Glomerular endothelial cell (primary cell): ENCODE measurements at places on chromosomes 6 and 20.

- no peak for DNase-seq
Measured at GRCh38 chr6:39330476-39330875, 8.0 kb upstream of the KCNK16 start.

DNA sequence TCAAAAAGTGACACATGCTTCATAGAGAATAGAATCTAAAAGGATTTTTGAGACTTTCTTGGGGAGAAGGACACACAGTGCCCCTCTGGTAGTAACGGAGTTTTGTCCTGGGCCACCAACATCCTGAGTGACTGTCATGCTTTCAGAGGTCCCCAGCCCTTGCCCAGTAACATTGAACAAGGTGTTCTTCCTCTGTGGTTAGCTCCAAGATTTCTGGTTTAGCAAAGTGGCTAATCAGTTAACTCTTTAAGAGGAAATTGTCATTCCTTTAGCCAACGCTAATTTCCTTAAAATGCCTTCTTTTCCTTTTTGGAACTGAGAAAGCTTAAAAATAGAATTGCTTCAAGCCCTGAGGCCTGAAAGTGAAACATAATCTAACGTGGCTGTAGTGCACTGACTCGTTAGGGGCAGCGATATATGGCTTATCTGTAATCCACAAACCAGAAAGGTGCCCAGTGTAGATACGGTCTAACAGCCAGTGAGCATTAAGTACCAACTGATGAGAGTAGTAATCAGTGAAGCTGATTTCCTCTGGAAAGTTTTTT is 7.8 kb downstream of the E2F3 start:
- DNase-seq = no peak

DNA sequence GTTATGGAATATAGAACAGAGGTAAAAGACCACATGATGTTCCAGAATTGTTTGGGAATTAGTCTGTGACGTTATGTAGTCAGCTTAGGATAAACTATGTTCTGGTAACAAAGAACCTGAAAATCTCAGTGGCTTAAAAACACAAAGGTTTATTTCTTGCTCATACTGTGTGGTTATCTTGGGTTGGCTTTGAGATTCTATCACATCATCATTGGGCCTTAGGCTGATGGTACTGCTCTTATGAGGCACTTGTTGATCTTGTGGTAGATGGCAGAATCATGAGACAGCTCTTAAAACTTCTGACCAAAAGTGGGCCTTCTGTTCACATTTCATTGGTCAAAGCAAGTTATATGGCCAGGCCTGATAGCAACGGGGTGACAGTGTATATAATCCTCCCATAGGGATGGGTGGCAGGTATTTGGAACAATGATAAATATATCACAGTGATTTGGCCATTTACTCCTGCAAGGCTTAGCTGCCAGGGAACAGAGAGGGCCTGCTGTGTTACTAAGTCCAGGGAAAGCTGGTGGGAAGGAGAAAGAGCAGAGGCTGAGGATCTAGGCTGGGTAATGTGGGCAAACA is 13.5 kb downstream of the DHX35 start:
- DNase-seq = no peak

- peak; percentile 27 for DNase-seq
Measured at GRCh38 chr6:112691289-112691688, 344.2 kb downstream of the RFPL4B start.

- no peak for DNase-seq
Measured at GRCh38 chr6:314377-314776, 22.1 kb downstream of the DUSP22 start.

DNA sequence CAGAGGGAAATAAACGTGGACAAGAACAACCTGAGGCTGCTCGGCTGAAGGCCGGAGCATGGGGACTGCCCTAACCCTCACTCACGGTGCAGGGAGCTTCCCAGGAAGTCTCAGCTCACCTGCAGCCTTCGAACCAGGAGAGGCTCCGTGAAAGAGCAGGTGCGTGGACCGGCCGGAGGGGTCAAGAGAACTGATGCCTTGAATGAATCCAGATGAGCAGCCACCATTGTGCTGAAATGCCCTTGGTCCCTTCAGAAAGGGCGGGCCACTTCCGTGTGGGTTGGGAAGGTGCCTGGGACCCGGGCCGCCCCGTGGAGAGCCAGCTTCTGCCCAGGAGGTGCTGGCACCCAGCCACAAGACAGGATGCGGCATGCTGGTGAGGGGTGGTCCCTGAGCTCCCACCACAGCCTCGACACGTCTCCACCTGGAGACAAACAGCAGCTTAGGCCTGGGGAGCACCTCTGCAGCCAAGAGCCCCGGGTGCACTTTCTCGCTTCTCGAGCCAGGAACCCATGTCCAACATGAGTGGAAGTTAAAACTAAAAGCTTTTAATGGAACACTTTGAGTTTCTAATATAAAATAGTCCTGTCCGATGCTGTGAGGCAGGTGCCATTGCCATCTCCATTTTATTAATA is 83.5 kb downstream of the TTLL2 start:
- no peak for DNase-seq

DNA sequence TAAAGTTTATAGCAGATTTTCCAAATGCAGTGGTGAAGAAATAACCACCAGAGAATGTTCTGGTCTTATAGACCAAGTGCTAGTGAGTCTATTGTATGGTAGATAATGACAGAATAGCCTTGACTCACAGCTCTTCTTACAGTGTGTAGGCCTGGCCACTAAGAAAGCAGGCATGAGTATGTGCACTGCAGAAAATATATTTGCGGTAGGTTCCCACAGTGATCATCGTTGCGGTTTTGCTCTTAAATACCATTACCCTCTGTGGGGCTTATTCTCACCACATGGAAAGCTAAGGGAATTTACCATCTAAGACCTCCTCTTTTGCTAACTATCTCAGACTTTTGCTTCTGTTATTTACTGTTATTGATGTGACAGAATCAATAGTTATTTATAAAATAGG is 212.3 kb upstream of the SYNDIG1 start:
- DNase-seq = no peak

- no peak for DNase-seq
Measured at GRCh38 chr6:106525882-106526275, 103.4 kb downstream of the RTN4IP1 start.

DNA sequence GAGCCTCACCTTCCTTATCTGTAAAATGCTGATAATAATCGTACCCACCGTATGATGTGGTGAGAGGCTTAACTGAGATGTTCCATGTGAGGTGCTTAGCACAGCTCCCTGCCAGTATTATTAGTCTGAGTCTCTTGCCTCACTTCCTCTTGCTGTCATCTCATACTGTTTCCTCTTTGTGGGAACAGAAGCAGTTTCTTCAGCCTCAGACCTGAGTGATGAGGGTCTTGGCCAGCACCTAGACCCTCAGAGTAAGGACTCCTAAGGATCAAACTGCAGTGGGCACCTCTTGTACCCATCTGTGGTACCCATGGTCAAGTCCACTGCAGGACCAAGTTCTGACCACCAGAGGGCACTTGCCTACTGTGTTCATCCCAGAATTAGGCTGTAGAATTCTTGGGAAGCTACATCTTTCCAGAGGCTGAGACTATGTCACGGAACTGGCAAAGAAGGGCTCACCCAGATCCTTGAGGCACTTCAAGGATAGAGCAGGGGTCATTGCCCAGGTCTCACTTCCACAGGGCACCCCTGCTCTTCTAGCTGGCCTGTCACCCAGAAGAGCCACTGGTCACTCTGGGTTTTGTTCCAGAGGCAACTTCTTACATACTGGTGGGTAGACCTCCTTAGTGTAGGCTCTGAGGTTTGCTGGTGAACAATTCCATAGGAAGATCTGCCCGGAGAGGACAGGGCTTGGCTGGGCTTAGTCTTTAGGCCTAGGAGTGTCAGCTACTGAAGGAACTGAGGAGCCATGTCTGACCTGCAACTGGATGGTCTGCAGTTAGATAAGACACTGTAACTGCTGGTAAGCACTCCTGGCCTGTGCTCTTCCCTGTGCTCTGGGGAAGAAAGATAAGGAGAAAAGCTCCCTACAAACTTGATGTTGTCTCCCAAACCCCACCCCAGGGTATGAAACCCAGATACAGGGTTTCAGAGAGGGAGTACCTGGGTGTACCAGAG is 20.6 kb upstream of the SGK2 start:
- peak; percentile 36 for DNase-seq

GRCh38 chr6:16739329-16739801 is 21.9 kb downstream of the ATXN1 start:
- no peak for DNase-seq
